Astrocyte of the cerebellum (primary cell): ENCODE measurements at places on chromosomes 11 and 22.
A peak's percentile ranks its signal among the peaks of the same experiment; 100 is the strongest.

DNA sequence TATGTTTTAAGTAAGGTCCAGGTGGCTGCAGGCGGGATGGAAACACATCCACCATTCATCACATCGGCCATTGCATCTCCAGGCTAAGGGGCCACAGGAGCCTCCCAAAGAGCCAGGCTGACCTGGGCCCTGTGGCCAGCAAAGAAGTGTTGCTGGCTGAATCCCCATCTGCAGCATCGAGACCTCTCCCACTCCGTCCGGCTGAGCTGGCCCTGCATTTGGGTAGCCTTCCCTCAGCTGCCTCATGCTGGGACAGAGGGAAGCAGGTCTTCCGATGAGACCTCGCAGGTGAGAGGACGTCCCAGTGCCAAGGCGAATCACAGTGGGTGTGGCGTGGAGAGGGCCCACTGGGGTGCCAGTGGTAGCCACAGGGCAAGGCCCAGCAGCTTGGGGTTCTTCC lies 24.5 kb downstream of the RSPH14 start:
- DNase-seq: no peak

GRCh38 chr11:33027846-33028536 lies 11.4 kb upstream of the TCP11L1 start:
- DNase-seq: no peak

- no peak for DNase-seq
These were observed 225.5 kb upstream of the NARS2 start for GRCh38 chr11:78800096-78800690.

DNA sequence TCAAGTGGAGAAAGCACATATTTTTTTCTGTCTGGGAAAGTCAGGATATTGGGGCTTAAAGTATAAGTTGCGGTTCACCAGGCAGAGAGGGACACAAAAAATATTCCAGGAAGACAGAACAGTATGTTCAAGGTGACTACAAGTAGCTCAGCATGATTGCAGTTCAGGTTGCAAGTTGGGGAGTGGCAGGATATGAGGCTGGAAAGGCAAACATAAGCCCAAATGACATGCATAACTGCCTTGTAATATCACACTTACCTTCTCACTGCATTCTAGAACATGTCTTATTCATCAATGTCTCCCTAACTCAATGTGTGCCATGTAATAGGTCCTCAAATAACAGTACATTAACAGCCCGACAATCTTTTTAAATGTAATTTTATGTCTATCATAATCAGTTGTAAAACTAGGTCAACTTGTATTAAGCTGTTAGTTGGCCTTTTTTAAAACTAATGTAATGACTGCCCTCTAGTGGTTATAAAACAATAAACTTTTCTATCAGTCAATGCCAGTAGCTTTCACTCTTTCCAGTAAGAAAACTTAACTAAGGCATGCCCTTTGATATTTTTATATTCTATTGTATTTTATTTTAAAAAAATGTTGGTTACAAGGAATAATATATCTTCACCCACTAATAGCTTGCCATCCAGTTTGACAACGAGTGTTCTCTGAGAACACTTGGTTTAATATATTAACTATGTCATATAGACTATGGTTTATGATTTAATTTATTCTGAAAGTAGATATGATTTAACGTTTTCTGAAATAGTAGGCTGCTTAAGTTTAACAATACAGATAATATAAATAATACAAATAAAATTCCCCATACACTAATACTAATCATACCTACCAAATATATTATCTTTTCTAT lies 39.4 kb upstream of the CFAP300 start:
- peak; percentile 24 for DNase-seq

DNA sequence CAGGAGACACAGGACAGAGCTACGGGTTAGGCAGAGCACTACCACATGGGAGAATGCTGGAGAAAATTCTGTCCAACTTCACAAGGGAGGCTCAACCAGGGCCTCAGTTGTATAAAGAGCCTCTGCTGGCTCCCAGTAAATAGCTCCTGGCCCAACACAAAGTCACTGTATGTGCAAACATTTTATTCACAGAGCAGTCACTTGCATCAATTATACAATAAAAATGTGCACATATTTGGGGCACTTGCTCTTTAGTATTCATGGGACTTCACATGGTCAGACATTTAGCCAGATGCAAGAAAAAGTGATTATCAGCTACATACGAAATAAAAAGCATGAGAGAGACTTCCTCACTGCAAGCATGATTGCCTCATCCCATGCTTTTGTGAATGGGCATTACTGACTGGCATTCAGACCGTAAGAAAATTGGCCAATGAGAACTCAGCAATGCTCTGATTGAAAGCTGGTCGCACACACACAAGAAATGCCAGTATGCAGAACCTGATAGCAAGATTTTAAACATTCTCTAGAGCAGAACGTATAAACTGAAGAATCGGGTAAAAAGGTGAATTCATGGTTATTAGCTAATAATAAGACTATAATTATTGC lies 39.4 kb downstream of the BLID start:
- DNase-seq: no peak

GRCh38 chr11:126331286-126331685 lies 24.2 kb upstream of the ST3GAL4 start:
- DNase-seq: no peak

GRCh38 chr22:36471341-36471821 lies 10.1 kb downstream of the TXN2 start:
- DNase-seq: no peak

- peak; percentile 29 for DNase-seq
These were observed 6.0 kb downstream of the CNTF start for GRCh38 chr11:58628446-58628845.

- peak; percentile 12 for DNase-seq
These were observed 134.0 kb downstream of the NTM start for GRCh38 chr11:131504199-131504949.

DNA sequence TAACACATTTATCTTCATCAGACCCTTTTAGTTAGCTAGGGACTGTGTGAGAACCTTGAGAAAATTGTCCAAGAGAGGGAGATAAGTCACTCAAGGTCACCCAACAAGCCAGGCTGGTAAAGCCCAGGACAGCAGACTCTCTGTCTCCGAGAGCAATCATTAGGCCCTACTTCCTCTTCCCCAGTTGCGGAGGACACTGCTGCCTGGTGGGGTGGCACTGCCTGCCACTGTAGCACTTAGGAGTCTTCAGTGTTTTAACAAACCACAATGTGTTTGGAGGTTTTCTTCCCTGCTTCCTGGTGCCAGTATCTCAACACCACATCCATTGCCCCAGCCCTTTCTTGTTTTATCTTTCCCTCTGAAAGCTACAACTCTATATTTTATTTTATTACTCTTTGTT lies 132.1 kb upstream of the LDLRAD3 start:
- no peak for DNase-seq

DNA sequence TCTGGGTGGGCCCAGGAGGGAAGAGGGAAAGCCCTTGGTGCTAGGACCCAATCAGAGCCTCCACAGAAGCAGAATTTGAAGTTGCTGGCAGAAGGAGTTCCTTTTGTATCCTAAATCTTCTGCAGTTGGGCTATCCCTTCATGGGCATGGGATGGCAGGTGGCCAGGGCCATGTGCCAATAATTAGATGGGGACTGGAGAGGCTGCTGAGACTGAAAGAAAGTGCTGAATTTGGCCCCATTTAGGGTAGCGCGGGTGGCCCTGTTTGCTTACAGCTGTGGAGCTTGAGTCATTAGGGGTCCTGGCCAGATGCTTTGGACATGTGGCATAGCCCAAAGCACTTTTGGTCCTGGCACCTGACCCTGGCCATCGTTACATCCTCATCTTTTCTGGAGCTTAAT lies 27.1 kb downstream of the PARVA start:
- no peak for DNase-seq

GRCh38 chr11:79097246-79097875 lies 343.5 kb downstream of the TENM4 start:
- peak; percentile 43 for DNase-seq

- DNase-seq: no peak
These were observed 49.0 kb upstream of the DKK3 start for GRCh38 chr11:12057299-12057980.

DNA sequence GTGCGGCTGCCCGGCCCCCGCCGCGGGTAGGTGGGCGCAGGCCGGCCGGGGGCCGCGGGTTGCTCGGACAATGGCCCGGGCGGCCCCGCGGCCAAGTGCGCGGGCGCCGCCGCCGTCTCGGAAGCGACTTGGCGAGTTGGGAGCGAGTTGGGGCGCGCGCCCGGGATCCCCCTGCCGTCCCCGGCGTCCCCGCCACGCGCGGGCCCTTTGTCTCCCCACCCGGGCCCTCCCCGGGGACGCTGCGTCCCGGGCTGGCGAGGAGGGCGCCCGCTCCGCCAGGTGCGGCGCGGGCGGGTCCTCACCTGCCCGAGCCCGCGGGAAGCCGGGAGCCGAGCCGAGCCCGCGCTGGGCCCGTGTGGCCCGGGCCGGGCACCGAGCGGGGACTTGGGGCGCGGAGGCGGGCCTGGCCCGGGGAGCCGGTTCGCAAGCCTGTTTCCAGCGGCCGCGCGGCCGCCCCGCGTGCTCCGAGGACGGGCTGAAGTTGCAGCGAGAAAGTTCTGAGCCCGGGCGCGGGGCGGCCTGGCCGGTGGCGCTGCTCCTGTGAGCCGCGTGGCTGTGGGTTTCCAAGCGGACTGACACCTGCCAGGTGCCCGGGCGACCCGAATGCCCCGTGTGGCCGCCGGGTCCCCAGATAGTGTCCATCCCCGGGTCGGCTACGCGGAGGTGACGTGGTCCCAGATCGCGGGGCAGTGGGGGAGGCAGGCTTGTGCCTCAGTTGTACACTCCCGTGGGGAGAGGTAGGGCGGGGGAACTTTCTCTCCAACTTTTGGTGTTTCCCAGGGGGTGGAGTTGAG lies 586 bp downstream of the LRP5 start:
- DNase-seq: no peak

- DNase-seq: no peak
These were observed 36.3 kb downstream of the PDE2A start for GRCh38 chr11:72637926-72638325.

- no peak for DNase-seq
These were observed 18.3 kb upstream of the GALNT18 start for GRCh38 chr11:11640152-11640551.

DNA sequence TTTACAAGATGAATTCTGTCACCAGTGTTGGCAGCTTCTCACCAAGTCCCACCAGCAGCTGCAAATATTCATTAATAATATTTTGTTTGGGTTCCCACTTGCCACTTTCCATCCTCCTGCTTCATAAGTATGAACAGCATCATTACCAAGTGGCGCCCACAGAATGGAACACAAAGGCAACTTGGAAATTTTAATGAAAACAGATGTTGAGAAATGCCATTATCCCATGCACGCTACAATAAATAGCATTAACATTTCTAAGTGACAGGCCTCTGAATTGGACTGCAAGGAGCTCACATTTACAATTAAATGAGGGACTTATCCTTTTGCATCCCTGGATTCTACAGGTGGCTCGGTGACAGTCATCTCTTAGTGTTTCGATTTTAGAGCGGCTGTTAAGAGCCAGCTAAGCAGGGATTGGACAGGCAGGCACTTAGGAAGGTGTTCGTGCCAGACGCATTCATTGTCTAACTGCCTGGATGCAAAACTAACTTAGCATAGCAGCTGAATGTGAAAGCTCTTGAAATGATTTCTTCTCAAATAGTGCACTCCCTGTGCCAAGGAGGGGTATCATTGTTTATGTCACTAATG lies 170.3 kb downstream of the KIRREL3 start:
- no peak for DNase-seq

DNA sequence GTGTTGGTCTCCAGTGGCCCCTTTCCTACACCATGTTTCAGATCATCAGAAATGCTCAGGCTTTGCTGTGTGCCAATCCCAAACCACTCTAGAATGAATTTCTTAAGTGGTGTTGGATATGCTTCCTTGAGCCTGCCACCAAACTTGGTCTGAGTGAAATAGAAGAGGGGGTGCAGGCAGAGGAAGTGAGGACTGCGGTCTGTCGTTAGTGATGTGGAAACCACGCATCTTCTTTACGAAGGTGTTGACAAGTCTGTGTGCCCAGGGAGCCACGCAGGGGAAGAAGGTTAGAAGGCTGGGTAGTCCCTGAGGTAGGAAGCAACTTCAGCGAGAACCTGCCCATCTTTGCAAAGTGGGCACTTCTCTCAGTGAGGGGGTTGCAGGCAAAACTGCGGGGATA lies 187.4 kb upstream of the NAV2 start:
- DNase-seq: no peak

DNA sequence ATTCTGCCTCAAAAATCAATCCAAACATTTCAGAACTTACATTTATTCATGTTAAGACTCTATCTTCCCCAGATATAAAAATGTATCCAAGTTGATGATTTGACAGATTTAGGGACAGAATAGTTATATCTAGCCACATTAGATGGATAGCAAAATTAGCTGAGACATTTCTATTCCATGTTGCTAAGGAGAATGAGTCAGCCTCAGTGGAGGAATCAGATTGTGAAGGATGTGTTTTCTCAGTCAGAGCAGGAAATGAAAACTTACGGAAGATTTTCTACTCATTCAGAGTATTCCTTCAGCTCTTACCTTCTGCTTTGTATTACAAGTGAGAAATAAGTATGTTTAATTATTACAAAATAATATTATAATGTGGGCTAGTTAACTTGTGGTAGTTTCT lies 556.3 kb upstream of the ANO3 start:
- DNase-seq: no peak

GRCh38 chr11:73361953-73362776 lies 14.0 kb upstream of the RELT start:
- DNase-seq: no peak

GRCh38 chr11:67098799-67099429 lies 20.1 kb upstream of the KDM2A start:
- no peak for DNase-seq

DNA sequence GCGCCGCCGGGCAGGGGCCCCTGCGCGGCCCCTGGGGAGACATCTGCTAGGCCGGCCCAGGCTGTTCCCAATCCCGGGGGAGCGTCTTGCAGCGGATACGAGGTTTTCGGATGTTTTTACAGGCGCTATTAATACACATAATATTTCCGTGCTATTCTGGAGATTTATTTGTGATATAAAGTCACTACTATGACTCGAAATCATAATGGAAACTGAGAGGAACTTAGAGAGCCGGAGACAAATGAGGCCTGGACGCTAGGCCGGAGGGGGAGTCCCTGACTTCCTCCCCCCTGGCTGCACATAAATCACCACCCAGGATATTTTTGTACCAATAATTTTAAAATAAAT lies 91.7 kb upstream of the ANO1 start:
- DNase-seq: no peak

DNA sequence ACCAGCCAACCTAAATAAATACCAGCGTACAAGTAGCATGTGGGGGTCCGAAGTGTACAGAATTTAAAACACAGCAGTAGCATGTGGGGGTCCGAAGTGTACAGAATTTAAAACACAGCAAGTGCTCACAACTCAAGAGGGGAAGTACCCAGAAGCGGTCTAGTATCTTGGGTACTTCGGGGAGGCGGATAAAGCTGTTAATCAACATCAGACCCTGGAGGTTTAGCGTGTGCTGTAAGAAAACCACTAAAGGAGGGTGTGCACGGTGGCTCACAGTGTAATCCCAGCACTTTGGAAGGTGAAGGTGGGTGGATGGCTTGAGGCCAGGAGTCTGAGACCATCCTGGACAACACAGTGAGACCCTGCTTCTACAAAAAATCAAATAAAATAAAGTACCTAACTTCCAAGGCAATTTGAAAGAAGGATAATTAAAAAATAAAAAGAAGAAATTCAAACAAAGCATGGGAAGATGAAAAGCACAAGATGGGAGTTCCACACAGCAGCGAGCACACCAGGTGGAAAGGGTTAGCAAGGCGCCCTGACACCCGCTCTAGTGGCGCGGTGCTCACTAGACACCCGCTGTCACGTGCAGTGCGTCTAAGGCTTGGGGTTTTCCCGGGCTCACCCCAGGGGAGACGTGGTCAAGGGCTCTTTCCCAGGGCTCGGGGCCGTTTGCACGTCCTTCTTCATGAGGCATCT lies 35.0 kb upstream of the MOB2 start:
- DNase-seq: no peak

GRCh38 chr11:121944556-121945230 lies 171.3 kb downstream of the BLID start:
- no peak for DNase-seq
